ENCODE measurements at places on chromosomes 3 and 15.

GRCh38 chr15:90981681-90982080, 12.7 kb downstream of the PRC1 start:
- no peak for DNase-seq

DNA sequence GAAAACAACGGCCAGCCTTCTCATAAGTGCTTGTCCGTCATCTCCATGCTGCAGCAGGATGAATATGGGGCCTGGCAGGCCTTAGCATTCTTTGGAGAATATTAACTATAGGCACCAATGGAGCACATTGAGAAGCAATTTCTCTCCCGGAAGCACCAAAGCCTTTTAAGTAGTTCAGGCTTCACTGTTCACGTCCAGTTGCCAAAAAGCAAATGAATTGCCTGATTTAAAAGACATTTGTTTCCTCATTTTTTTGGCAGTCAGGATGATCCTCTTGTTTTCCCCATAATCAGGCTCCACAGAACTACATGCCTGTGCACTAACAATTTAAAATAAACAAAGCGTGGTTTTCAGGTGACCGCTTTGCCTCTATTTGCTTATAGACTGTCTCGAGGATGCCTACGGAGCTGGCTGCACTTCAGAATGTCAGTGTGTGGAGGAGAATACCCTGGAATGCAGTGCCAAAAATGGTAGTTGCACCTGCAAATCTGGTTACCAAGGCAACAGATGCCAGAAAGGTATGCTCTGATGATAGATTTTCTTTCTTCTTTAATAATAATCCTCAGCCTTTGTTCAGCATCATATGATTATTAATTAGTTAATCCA, 725.2 kb upstream of the GOLIM4 start:
- DNase-seq = no peak

DNA sequence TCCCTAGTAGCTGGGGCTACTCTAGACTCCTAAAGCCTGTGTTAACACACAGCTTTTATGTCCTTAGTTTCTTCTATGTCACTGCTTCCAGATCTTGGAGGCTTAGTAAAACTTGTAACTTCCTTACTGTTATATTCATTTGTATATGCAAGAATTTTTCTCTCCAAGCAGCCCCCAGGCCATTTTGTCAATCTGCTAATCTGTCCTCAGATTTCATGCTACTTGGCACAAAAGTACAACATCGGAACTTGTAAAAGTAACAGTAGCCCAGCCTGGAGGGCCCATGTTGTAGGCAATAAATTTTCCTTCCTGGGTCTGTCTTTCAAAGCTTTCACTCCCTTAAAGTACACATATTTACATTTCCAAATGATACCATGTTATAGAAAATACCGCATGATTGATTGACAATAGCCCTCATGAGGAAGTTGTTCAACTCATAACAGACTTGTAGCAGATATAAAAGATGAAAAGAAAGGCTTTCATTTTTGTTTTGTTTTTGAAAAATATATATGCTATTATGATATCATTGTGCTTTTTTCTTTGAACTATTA, 324.2 kb downstream of the NEK10 start:
- no peak for DNase-seq

- no peak for DNase-seq
These were observed 13.1 kb upstream of the USP3 start for GRCh38 chr15:63491116-63491827.
